ENCODE measurements at places on chromosomes 5 and 9.
A peak's percentile ranks its signal among the peaks of the same experiment; 100 is the strongest.

- DNase-seq, result no peak
These were observed 28.9 kb downstream of the CDH9 start for GRCh38 chr5:27009540-27009915.

DNA sequence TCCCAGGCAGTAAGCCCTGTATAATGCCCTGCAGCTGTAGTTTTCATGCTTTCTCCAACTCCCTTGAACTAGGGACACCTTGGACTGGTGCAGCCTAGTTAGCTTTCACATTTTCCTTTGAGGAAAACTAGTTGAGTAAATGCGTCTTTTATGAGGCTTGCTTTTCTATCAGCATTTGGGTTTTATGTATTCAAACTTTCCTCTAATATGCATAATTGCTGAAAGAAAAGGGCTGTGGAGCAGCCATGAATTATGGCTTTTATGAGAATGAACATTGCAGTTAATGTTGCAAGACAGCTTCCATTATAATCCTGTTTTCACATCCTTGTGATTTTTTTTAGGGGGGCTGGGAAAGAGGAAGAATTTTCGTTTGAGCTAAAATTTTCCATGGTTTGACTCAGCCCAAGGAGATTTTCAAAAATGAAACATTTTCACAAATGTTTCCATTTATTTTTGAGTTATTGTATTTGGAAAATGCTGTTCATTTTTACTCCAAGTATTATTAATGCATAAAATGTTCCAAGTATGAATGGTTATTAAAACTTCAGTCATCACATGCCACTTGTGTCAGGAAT lies 57.9 kb upstream of the PPP3R2 start:
- no peak for DNase-seq

DNA sequence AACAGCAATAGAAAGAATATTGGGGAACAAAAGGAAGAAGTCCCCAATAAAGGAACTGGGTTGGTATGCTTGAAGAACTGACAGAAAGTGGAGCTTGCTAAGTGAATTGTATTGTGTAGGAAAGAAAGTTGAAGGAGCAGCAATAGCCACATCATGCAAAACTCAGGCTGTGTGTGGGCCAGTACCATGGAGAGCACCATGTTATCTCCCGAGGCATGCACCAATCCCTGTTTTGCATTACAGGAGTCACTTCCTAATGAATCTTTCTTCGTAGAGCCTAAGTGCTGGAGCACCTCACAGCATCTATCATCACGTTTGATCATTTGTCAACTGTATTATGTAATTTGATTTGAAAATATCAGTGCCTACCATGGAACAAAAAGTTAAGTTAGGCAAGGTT lies 137.7 kb upstream of the NMUR2 start:
- no peak for DNase-seq

DNA sequence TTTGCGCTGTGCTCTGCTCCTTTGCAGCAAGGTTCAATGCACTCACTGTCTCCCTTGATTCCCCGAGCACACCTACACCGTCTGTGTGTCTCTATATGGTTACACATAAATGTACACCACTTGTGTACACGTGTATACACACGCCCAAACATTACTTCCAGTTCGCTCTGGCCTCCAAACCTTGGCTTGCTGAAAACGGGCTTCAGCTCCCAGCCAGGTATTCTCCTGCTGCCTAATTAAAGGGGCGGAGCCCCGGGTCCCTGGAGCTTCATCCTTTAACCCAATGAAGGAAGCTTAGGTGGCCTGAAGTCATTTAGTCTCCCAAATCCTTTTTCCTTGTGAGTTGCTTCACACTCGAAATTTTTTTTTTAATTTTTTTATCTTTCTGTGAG lies 4.6 kb downstream of the ISL1 start:
- DNase-seq, result peak; percentile 44

DNA sequence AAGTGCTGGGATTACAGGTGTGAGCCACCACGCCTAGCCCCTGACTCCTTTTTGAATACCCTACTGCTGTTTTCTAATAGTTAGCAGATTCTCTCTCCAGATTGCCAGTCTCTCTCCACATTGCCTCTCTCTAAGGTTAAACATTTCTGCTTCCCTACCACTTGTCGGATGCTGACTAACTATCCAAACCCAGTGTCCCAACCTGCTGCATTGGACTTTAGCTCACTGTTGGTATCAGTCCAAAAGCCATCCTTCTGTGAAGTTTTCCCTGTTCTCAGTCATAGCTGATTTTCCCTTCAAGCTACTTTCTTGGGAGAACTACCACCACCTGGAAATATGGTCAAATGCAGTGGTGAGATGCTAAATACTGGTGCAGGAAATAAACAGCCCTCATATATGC lies 48.7 kb downstream of the TLR4 start:
- no peak for DNase-seq

All from head of caudate nucleus (tissue), 42 donors.